ENCODE measurements at places on chromosomes 7 and 10. TPM values are rescaled to one million over a fixed set of nuclear protein-coding genes. Genes with fewer than 3 reads are reported as not detected.

DNA sequence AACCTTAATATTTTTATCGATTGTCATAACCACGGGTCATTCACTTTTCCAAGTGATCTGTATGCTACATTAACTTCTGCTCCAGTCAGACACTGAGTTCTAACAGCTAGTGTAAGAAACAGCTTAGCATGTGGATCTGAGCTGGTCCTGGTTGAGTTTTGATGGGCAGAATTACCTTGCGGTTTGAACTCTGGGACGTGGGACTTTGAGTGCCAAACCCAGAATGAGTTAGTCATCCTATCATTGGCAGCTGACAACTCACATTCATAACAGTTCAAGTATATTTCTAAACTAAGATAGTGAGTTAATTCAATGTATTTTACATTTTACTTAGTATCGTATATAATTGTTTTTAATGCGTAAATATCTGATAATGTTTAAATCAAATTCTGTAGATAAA lies 43.2 kb downstream of the C7orf33 start:
- H3K36me3 ChIP-seq: no peaks in the 10 kb centered on the region
- H3K27me3 ChIP-seq: no peaks in the 10 kb centered on the region
- no peak overlapping the region for H3K4me3 ChIP-seq
- DNase-seq: no peak
- H3K4me1 ChIP-seq: no peaks in the 10 kb centered on the region
- H3K27ac ChIP-seq: no peak overlapping the region

DNA sequence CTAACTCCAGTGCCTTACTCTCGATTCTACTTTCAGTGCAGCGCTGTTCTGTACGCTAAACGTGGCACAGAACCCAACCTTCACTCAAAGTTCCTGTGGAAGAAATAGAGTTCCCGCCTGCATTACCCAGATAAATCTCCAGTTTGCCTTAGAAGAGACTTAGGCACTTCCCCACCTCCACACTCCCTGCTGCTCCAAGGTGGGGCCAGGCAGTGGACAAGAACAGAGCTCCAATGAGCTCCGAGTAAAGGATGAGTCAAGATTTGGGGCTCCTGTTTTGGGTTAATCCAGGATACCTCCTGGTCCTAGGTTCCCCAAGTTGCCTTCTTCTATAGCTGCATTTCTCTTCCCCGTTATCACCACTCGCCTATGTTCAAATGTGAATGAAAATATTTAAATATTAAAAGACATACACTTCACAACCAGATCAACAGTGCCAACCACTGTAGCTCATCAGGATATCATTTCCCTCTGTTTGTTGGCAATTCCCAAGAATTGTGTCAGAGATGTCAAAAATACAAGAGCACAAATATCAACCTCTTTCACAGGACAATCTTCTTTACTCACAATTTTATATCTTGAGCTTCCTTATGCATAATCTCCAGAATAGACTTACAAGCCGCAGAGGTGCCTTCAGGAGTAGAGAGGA lies 48.0 kb downstream of the MALSU1 start:
- no peaks in the 10 kb centered on the region for H3K36me3 ChIP-seq
- no peaks in the 10 kb centered on the region for H3K27me3 ChIP-seq
- no peak overlapping the region for H3K4me3 ChIP-seq

GRCh38 chr7:27263781-27264180 lies 21.2 kb downstream of the EVX1 start:
- DNase-seq: no peak
- H3K4me1 ChIP-seq: no peaks in the 10 kb centered on the region
- no peak overlapping the region for H3K4me3 ChIP-seq
- H3K36me3 ChIP-seq: no peaks in the 10 kb centered on the region
- H3K27ac ChIP-seq: no peak overlapping the region

- no peak for DNase-seq
- H3K36me3 ChIP-seq: no peaks in the 10 kb centered on the region
- no peaks in the 10 kb centered on the region for H3K4me1 ChIP-seq
- no peak overlapping the region for H3K4me3 ChIP-seq
Measured at GRCh38 chr10:129728905-129729795, 234.9 kb downstream of the EBF3 start.

- no peaks in the 10 kb centered on the region for H3K36me3 ChIP-seq
- no peaks in the 10 kb centered on the region for H3K27me3 ChIP-seq
- no peak overlapping the region for H3K4me3 ChIP-seq
- peak overlapping the region; percentile 76 for H3K27ac ChIP-seq
- H3K4me1 ChIP-seq: peaks cover 47% of the 10 kb centered on the region
- DNase-seq: no peak
Measured at GRCh38 chr10:30188101-30188500, 128.7 kb upstream of the JCAD start.

DNA sequence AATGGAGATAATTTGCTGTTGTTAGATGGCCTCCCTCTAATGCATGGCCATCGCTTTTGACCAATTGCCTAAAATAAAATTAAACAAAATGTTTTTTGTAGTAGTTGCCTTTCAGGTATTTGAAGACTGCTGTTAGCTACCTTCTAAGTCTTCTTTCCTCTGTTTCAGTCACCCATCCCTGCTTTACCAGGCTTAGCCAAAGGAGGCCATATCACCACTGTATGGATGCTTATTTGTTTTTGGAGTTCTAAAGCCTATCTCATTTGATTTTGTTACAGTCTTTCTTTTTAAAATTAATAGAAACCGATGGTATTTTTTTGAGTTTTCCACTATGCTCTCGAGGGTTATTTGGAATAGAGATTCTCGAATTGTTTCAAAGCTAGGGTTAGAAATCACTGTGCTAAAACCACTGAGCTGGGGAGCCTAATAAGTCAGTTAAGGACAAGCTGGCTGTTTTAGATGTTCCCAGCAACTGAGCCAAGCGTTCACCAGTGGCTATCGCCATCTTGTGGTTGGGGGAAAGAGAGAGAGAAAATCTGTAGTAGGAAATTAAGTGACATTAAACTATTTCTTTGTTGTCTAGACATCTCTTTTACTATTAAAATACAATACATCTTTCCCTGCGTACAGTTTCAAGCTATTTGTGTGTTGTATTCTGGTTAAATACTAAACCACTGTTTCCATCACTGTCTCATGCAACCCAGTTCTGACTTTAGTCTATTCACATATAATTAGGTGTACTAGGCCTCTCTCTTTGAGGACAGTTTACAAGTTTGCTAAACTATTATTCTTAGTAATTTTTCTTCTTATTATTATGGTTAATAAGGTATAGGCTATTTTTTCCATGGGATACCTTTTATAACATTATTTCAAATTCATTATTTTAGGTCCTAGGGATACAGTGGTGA lies 52.2 kb downstream of the GPR158 start:
- H3K36me3 ChIP-seq: no peaks in the 10 kb centered on the region
- peak; percentile 59 for DNase-seq
- no peaks in the 10 kb centered on the region for H3K27me3 ChIP-seq
- H3K27ac ChIP-seq: no peak overlapping the region

Gene LRGUK
- total RNA-seq: 2.4 TPM
